ENCODE measurements at places on chromosomes 4 and X. TPM values are rescaled to one million over a fixed set of nuclear protein-coding genes. Genes with fewer than 3 reads are reported as not detected.

- peaks cover 19% of the 10 kb centered on the region for H3K36me3 ChIP-seq
- peaks cover 85% of the 10 kb centered on the region for H3K27me3 ChIP-seq
- peak overlapping the region; percentile 28 for H3K4me3 ChIP-seq
- peaks cover 12% of the 10 kb centered on the region for H3K4me1 ChIP-seq
- no peak for DNase-seq
These were observed 1.4 kb downstream of the HAND2 start for GRCh38 chr4:173528378-173529321.

GRCh38 chr4:184823014-184823413 is 2.8 kb downstream of the ACSL1 start:
- H3K27me3 ChIP-seq: peaks cover 3% of the 10 kb centered on the region
- no peak for DNase-seq
- no peak overlapping the region for H3K27ac ChIP-seq
- H3K36me3 ChIP-seq: peaks cover 10% of the 10 kb centered on the region
- H3K4me3 ChIP-seq: peak overlapping the region; percentile 85

- no peak overlapping the region for H3K4me3 ChIP-seq
- no peaks in the 10 kb centered on the region for H3K36me3 ChIP-seq
- no peaks in the 10 kb centered on the region for H3K27me3 ChIP-seq
- DNase-seq: no peak
- H3K27ac ChIP-seq: no peak overlapping the region
These were observed 132.3 kb downstream of the ZNF330 start for GRCh38 chr4:141352909-141353525.

DNA sequence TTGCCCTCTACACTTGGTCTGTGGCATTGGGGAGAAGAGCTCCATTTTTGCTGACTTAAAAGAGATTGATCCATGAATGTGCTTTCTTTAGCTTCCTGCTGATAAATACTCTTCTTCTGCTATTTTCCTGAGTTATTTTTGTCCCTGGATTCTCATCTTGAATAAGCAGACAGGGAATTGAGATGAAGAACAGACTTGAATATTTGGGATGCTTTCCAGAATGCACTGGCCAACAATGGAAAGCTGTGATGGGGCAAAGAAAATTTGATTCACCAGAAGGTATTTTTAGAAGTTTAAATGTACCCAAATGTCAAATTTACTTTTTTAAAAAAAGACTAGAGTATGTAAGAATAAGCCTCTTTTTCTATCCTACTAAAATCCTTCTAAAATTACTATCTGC is 309.9 kb upstream of the PPP1R2C start:
- DNase-seq: no peak
- H3K36me3 ChIP-seq: no peaks in the 10 kb centered on the region
- no peak overlapping the region for H3K4me3 ChIP-seq
- no peaks in the 10 kb centered on the region for H3K4me1 ChIP-seq
- no peak overlapping the region for H3K27ac ChIP-seq
- H3K27me3 ChIP-seq: no peaks in the 10 kb centered on the region

DNA sequence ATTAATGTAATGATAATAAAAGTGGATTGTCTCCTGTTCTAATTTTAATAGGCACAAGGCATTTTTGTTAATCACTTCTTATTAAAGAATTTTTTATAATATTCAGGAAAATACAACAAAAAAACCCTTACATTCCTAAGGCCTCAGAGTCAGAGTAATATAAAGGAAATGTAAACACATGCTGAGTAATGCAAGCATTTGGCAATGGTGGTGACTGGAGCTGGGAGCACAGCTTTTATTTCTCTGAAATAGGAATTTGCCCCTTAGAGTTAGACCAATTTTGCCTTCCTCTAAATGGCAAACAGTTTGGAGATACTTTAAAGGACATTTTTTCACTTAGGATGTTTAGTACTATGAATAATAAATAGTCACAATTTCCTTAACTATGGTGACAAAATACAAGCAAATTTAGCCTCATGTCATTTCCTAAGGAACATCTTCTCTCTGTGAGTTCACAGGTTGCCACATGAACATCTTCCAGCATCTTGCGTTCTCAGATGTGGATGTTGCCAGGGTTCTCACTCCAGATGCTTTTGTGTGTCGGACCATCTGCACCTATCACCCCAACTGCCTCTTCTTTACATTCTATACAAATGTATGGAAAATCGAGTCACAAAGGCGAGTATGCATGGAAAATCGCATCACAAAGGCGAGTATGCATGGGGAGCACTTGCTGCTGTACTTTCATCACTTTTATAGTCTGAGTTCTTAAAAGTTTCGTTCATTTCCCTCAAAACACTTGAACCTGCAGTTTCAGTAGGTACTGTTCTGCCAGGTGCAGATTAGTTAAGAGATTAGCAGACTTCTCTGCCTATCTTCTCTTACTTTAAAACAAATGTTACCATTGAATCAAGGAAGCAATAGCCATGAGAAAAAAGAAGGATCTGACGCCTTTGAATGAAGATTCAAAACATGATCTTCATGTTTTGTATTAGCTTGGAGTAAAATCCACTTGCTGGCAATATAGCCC is 15.9 kb upstream of the F11 start:
- no peaks in the 10 kb centered on the region for H3K4me1 ChIP-seq

DNA sequence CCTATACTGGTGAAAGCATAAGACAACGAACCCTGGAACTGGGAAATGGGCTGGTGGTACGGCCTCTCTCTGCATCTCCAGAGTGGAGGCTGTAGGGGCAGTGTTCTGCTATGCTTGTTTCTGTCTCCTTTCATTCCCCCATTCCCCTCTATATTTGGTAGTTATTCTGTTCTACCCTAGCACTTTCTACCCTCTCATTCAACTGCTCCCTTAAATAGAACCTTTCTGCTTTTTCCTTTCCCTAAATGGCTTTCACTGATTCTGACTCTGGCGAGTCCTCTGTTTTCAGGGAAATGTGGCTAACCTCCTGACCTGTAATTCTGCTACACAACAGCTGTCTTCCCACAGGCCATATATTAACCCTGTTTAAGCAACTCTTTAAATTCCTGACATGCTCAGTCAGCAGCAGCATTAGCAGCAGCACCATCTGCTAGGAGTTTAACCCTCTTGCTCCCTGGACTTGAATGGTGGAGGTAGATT is 94.2 kb downstream of the CXCL13 start:
- no peaks in the 10 kb centered on the region for H3K4me1 ChIP-seq
- DNase-seq: no peak
- no peak overlapping the region for H3K27ac ChIP-seq
- H3K36me3 ChIP-seq: no peaks in the 10 kb centered on the region

VSIG4 gene
- not detected for total RNA-seq

GRCh38 chrX:53440621-53441517 is 6.7 kb upstream of the HSD17B10 start:
- peak overlapping the region; percentile 82 for H3K27ac ChIP-seq
- peak; percentile 62 for DNase-seq
- peaks cover 30% of the 10 kb centered on the region for H3K4me1 ChIP-seq
- H3K27me3 ChIP-seq: no peaks in the 10 kb centered on the region
- peak overlapping the region; percentile 85 for H3K4me3 ChIP-seq

ALB gene
- not detected for total RNA-seq

ZNF711 gene
- 0.12 TPM for total RNA-seq
